ENCODE measurements at places on chromosomes 2 and 18. TPM values are rescaled to one million over a fixed set of nuclear protein-coding genes. Genes with fewer than 3 reads are reported as not detected.
A peak's percentile ranks its signal among the peaks of the same experiment; 100 is the strongest.

The TEX44 gene
- not detected for total RNA-seq

The WNT6 gene
- not detected for total RNA-seq

The ALPI gene
- not detected for total RNA-seq

The CRYGC gene
- not detected for total RNA-seq

The WNT10A gene
- total RNA-seq: 2.5 TPM

The PDCD1 gene
- total RNA-seq: 6.6 TPM

DNA sequence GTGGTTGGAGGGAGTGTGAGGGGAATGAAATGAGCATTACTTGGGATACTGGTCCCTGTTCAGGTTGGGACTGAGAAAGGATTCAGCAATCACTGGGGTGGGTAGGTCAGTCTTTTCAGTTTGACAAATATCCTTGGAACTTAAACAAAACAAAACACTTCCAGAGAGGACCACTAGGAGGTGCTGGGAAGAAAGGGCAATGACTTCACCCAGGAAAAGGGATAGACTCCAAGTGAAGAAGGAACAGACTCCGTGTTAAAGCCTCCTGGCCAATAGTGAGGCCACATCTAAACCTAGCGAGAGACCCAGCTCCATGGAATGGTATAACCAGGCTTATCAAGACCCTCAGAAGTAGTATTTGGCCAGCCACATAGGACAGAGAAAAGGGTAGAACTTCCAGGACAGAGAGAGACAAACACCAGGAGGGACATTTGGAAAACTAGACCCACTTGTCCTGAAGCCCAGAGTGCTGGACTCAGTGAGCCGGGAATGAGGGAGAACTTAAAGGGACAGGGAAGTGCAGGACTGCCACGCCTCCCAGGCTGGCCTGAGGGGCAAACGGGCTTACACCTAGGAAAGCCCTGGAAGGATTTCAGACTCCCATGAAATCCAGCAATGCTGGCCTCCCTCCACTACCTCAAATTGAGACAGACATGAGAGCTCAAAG lies 19.6 kb upstream of the KCNG3 start:
- H3K27ac ChIP-seq: no peak overlapping the region
- H3K27me3 ChIP-seq: no peaks in the 10 kb centered on the region
- H3K4me3 ChIP-seq: no peak overlapping the region
- H3K36me3 ChIP-seq: no peaks in the 10 kb centered on the region
- H3K4me1 ChIP-seq: peaks cover 11% of the 10 kb centered on the region
- no peak for DNase-seq

- H3K4me1 ChIP-seq: peaks cover 2% of the 10 kb centered on the region
- H3K4me3 ChIP-seq: no peak overlapping the region
- H3K36me3 ChIP-seq: peaks cover 23% of the 10 kb centered on the region
- no peak for DNase-seq
- H3K27me3 ChIP-seq: no peaks in the 10 kb centered on the region
- H3K27ac ChIP-seq: no peak overlapping the region
Measured at GRCh38 chr2:69424419-69424818, 12.8 kb downstream of the NFU1 start.

DNA sequence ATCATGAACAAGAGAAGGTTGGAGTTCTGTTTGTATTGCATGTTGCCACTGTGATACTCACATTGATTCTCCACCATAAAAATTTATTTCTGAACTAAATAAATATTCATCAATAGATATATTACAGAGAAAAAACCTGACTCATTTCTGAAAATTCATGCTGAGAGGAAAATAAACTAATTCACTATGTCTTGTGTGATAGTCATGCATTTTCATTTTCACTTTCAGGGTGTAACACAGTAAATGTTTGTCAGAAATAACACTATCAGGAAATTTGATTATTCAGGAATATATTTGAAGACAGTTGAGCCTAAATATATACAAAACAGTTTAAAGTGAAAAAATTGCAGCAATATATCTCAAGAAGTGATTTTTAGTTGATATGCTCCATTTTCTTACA lies 335.2 kb downstream of the KCNJ3 start:
- H3K4me1 ChIP-seq: no peaks in the 10 kb centered on the region
- no peak overlapping the region for H3K4me3 ChIP-seq
- no peaks in the 10 kb centered on the region for H3K36me3 ChIP-seq
- H3K27ac ChIP-seq: no peak overlapping the region
- DNase-seq: no peak

GRCh38 chr2:227971619-227972230 lies 100.3 kb downstream of the DAW1 start:
- H3K27me3 ChIP-seq: no peaks in the 10 kb centered on the region
- no peak overlapping the region for H3K4me3 ChIP-seq
- H3K27ac ChIP-seq: no peak overlapping the region
- no peak for DNase-seq

DNA sequence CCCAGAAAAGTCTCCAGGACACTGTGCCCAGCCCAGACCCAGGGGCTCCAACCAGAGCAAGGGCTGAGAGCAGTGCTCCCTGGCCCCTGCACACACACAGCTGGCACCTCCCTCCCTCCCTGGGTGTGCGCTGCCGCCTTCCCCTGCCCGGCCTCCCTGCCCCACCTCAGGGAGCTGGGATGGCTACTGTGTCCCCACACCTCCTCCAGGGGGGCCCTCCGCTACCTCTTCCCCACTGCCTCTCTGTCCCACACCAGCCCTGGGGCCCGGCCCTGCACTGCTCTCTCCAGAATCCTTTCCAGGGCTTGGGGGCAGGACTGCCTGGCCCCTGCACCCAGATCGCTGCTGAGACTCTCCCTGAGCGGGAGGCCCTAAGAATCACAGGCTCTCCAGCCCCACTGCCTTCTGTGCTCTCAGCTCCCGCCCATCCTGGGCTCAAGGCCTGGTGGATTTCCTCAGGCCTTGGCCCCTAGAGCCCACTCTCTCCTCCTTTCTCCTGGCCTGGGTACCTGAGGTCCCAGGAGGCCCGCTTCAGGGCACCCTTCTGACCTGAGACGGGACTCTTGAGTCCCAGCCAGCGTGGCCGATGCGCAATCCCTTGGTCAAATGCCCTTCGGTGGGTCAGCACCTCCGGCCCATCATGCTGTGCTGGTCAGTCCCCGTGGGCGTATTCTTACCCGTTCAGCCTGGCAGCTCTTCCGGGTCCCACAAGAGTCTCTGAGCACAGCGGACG lies 276.8 kb upstream of the HDAC4 start:
- H3K27me3 ChIP-seq: peaks cover 13% of the 10 kb centered on the region
- no peak for DNase-seq
- no peaks in the 10 kb centered on the region for H3K4me1 ChIP-seq
- H3K4me3 ChIP-seq: no peak overlapping the region

- H3K4me3 ChIP-seq: no peak overlapping the region
- no peak for DNase-seq
Measured at GRCh38 chr2:47336259-47337238, 66.4 kb upstream of the MSH2 start.

GRCh38 chr2:218431878-218432277 lies 13.0 kb downstream of the VIL1 start:
- H3K27ac ChIP-seq: no peak overlapping the region
- DNase-seq: peak; percentile 18
- H3K27me3 ChIP-seq: peaks cover 4% of the 10 kb centered on the region
- H3K4me1 ChIP-seq: peaks cover 11% of the 10 kb centered on the region
- no peak overlapping the region for H3K4me3 ChIP-seq

GRCh38 chr2:232134939-232135338 lies 173.4 kb downstream of the DIS3L2 start:
- no peak overlapping the region for H3K27ac ChIP-seq
- H3K4me3 ChIP-seq: no peak overlapping the region
- H3K36me3 ChIP-seq: peaks cover 25% of the 10 kb centered on the region

DNA sequence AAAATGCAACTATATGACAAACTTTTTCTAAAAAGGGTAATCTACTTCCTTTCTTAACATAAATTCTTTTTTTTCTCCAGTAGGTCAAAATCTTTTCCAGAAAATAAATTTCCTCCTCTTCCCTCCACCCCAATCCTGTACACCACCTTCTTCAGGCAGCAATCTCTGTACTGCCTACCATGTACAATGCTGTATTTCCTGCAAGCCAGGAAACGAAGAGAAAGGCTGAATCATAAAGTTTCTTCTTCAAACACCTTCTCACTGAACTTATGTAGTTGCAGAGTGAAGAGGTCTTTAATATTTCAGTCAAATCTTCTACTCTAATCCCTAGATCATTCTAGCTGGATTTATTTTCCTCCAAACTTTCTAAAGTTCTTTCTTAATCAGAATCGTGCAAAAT lies 18.2 kb upstream of the C2orf66 start:
- peaks cover 19% of the 10 kb centered on the region for H3K36me3 ChIP-seq
- no peak for DNase-seq
- H3K27me3 ChIP-seq: no peaks in the 10 kb centered on the region
- peaks cover 9% of the 10 kb centered on the region for H3K4me1 ChIP-seq
- H3K27ac ChIP-seq: no peak overlapping the region

GRCh38 chr2:232418466-232419244 lies 12.0 kb downstream of the ALPG start:
- peak overlapping the region; percentile 76 for H3K4me3 ChIP-seq
- no peak overlapping the region for H3K27ac ChIP-seq
- no peak for DNase-seq
- peaks cover 8% of the 10 kb centered on the region for H3K4me1 ChIP-seq

GRCh38 chr2:64987001-64987955 lies 1.9 kb upstream of the SLC1A4 start:
- peaks cover 8% of the 10 kb centered on the region for H3K36me3 ChIP-seq
- no peak overlapping the region for H3K27ac ChIP-seq
- DNase-seq: no peak
- peaks cover 9% of the 10 kb centered on the region for H3K27me3 ChIP-seq
- peaks cover 43% of the 10 kb centered on the region for H3K4me1 ChIP-seq
- peak overlapping the region; percentile 87 for H3K4me3 ChIP-seq

DNA sequence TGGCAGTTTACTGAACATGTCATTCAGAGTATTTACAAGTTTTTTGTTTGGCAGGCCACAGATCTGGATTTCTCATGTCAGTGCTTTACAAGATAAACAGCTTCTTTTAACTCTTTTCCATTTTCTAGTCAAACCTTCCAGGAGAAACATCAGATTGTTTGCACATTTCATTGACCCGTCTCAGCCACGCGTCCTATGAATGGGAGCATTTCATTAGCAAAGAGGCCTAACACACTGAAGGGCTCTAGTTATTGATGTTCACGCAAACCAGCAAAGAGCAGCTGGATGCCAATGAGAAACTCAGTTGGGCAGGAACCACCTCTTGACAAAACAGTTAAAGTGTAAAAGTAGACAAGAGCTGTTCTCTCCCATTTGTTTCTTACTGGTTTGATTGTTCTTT lies 29.2 kb upstream of the MFF start:
- no peaks in the 10 kb centered on the region for H3K36me3 ChIP-seq
- H3K27ac ChIP-seq: no peak overlapping the region
- DNase-seq: no peak
- H3K27me3 ChIP-seq: no peaks in the 10 kb centered on the region
- no peak overlapping the region for H3K4me3 ChIP-seq

DNA sequence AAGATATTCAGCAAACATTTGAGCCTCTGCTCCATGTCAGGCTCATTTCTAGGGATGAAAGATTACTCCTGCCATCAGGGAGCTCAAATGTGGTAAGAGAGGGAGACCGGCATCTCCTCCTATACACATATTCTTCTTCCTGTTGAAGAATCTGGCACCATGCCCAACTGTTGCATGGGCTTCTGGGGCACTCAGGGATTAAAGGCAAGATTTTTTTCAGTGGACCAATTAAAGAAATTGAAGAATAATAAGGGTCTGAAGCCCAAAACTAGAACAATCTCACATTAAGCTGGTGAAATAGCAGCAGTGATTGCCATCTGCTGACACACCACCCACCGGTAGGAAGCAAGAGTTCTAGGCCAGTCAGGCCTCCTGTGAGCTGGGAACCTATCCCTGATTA lies 145.4 kb upstream of the LYPD6 start:
- H3K27ac ChIP-seq: no peak overlapping the region
- H3K27me3 ChIP-seq: no peaks in the 10 kb centered on the region

- no peak overlapping the region for H3K27ac ChIP-seq
- DNase-seq: no peak
- no peak overlapping the region for H3K4me3 ChIP-seq
- peaks cover 6% of the 10 kb centered on the region for H3K4me1 ChIP-seq
- H3K27me3 ChIP-seq: no peaks in the 10 kb centered on the region
Measured at GRCh38 chr2:157777427-157777826, 98.7 kb downstream of the ACVR1 start.

DNA sequence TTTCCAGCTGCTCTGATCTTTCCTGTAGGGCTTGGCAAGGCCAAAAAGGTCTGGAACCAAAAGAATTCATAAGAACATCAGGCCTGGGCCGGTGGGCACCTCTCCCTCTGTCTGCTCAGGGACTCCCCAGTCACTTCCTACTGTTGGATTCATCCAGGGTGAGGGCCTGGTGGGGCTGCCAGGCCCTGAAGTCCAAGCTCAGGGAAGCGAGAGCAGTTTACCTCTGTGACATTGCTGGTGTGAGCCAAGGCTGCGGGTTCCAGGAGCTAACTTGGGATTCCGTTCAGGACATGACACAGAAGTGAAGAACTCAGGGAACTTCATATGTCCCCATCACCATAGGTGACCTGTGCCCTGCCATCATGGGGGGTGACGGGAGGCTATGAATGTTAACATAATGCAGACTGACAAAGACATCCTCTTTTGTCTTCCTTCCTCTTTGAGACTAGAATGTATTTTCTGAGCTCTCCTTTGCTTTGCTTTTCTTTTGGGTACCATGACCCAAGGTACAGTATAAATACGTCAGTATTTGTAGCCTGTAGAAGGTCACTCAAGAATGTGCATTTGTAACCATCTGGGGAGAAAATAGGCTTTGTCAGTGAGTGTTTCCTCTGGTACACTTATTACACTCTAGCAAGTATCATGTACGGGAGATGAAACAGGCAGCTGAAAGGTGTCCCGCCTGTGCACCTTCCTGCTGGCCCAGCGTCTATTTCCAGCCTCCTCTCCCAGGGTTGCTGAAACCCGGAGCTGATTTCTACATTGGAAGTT lies 130.5 kb upstream of the SLC1A4 start:
- no peaks in the 10 kb centered on the region for H3K36me3 ChIP-seq
- no peak for DNase-seq
- peaks cover 13% of the 10 kb centered on the region for H3K4me1 ChIP-seq
- H3K4me3 ChIP-seq: no peak overlapping the region
- peaks cover 7% of the 10 kb centered on the region for H3K27me3 ChIP-seq
- H3K27ac ChIP-seq: no peak overlapping the region

Data from activated naive CD8-positive, alpha-beta T cell treated with anti-CD3 and anti-CD28 coated beads, Interleukin-2, amount 10 ng/mL, durations not matched to agents 7 days and 5 days (primary cell).